ENCODE measurements at places on chromosomes 13 and 19. TPM values are rescaled to one million over a fixed set of nuclear protein-coding genes. Genes with fewer than 3 reads are reported as not detected.

Gene KLK14
- not detected for total RNA-seq

Gene F7
- not detected for total RNA-seq

Gene HCST
- not detected for total RNA-seq

Gene ZNF428
- total RNA-seq = 38.6 TPM

Gene CD177
- not detected for total RNA-seq

Gene WDR87
- not detected for total RNA-seq

Gene ZNF493
- 8.6 TPM for total RNA-seq

Gene ELAVL3
- not detected for total RNA-seq

Gene FUT3
- not detected for total RNA-seq

Gene CCDC159
- 5.0 TPM for total RNA-seq

Gene LGALS4
- not detected for total RNA-seq

Gene ZNF667
- total RNA-seq = 8.8 TPM

Gene FPR2
- total RNA-seq = 0.44 TPM

Gene CGB2
- total RNA-seq = not detected

Gene CXCL17
- total RNA-seq = not detected

Gene RASIP1
- total RNA-seq = 3.7 TPM

Gene PTGIR
- total RNA-seq = 8.2 TPM

Gene SHC2
- 3.1 TPM for total RNA-seq

Gene PRRG2
- 3.6 TPM for total RNA-seq

Gene ZIK1
- 9.7 TPM for total RNA-seq

Gene ZNF345
- 5.5 TPM for total RNA-seq

Gene ZSCAN4
- not detected for total RNA-seq

Gene GFY
- total RNA-seq = not detected

Gene TMEM145
- not detected for total RNA-seq

Gene KCNN4
- total RNA-seq = not detected

Gene ZNF681
- 0.94 TPM for total RNA-seq

Gene ZNF17
- total RNA-seq = 5.2 TPM

Gene PRSS57
- total RNA-seq = not detected

Gene ZNF865
- 6.8 TPM for total RNA-seq

Gene DCT
- total RNA-seq = not detected

Gene KLK3
- not detected for total RNA-seq

Gene CYP4F11
- not detected for total RNA-seq

Gene CGB5
- total RNA-seq = not detected

Gene B3GNT8
- 1.2 TPM for total RNA-seq

Gene COMP
- total RNA-seq = 0.10 TPM
